ENCODE measurements at places on chromosomes 2 and 18. TPM values are rescaled to one million over a fixed set of nuclear protein-coding genes. Genes with fewer than 3 reads are reported as not detected.
A peak's percentile ranks its signal among the peaks of the same experiment; 100 is the strongest.

- DNase-seq: no peak
Measured at GRCh38 chr2:196287523-196287922, 116.1 kb upstream of the STK17B start.

DNA sequence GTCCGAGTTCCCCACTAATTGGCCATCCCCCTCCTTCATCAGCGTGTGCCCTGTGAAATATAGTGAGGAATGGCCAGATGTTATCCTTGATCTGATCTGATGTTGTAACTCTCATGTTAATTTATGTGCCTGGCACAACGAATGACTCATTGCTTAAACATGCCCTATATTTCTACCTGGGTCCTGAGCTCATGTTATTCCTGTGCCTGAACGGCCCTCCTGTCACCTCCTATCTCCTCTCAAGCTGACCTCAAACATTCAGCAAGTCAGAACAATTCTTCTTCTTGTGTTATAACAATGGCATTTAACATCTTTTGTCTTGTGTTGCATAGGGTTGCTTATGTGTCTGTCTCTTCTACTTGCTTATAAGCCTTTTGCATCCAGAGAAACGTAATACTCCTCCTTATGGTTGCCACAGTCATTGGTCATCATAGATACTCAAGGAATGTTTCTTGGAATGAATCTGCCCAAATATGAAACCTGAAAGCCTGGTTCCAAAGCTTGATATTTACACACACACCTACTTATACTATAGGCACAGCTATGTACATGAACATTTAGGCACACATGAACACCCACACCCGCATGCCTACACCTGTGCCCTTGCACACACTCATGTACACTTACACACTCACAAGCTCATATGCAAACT, 80.2 kb upstream of the PHLPP1 start:
- DNase-seq: no peak

Gene SLC5A7
- 0.51 TPM for polyA plus RNA-seq

Gene CEP192
- 17.9 TPM for polyA plus RNA-seq

GRCh38 chr2:43484323-43484930, 111.4 kb downstream of the THADA start:
- no peak for DNase-seq

GRCh38 chr2:181051861-181052522, 71.6 kb downstream of the UBE2E3 start:
- DNase-seq: no peak

- DNase-seq: no peak
Measured at GRCh38 chr2:148052687-148053086, 31.8 kb downstream of the MBD5 start.

Gene CDH19
- polyA plus RNA-seq: 4.5 TPM

Gene SFT2D3
- 4.3 TPM for polyA plus RNA-seq

Gene HTR2B
- polyA plus RNA-seq: 17.9 TPM

Gene EFR3B
- 0.84 TPM for polyA plus RNA-seq

- no peak for DNase-seq
Measured at GRCh38 chr2:65313126-65313953, 85.7 kb downstream of the ACTR2 start.

- DNase-seq: no peak
Measured at GRCh38 chr2:24861500-24861899, 58.5 kb downstream of the ADCY3 start.

Gene TMEM247
- polyA plus RNA-seq: not detected

- DNase-seq: peak; percentile 39
Measured at GRCh38 chr2:241031436-241032165, 33.2 kb downstream of the SNED1 start.

Gene ZNF396
- 3.8 TPM for polyA plus RNA-seq

Gene CELF4
- polyA plus RNA-seq: 15.1 TPM

GRCh38 chr2:191617575-191617974, 60.4 kb upstream of the NABP1 start:
- no peak for DNase-seq

Gene ITGA4
- polyA plus RNA-seq: 0.56 TPM

GRCh38 chr2:164430166-164430783, 191.0 kb downstream of the GRB14 start:
- no peak for DNase-seq

DNA sequence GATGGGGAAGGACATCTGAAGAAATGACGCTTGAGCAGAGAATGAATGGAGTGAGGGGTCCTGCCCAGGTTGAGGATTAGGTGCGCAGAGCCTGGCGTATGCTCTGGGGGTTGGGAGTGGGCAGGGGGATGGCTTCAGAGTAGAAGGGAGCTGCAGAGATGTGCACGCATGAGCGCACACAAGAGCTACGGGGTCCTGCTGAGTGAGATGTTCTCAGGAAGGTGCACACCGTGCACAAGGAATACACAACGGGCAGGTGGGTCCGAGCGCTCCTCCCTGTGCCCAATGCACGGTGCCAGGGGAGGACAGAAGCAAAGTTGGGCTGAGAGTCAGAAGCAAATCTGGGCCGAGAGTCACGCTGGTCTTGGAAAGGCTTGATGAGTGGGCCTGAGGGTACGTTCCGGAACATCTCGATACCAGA, 25.5 kb downstream of the TWIST2 start:
- no peak for DNase-seq

- DNase-seq: no peak
Measured at GRCh38 chr2:63983986-63984605, 35.1 kb downstream of the VPS54 start.

GRCh38 chr2:225055714-225056113, 13.4 kb upstream of the DOCK10 start:
- DNase-seq: no peak

All from adrenal gland (tissue), 19 donors.